Type B pancreatic cell (in vitro differentiated cells): ENCODE measurements at places on chromosomes 6 and 20. TPM values are rescaled to one million over a fixed set of nuclear protein-coding genes. Genes with fewer than 3 reads are reported as not detected.

TSBP1 gene
- not detected in 2 replicates for total RNA-seq

GRCh38 chr6:136717716-136717990 lies 74.6 kb downstream of the MAP3K5 start:
- no peak for DNase-seq
- no peak overlapping the region for H3K27ac ChIP-seq
- no peak overlapping the region for H3K4me3 ChIP-seq
- H3K4me1 ChIP-seq = peaks cover 12% of the 10 kb centered on the region
- no peaks in the 10 kb centered on the region for H3K27me3 ChIP-seq
- H3K36me3 ChIP-seq = peaks cover 3% of the 10 kb centered on the region

- peaks cover 13% of the 10 kb centered on the region for H3K4me1 ChIP-seq
- H3K4me3 ChIP-seq = no peak overlapping the region
- H3K36me3 ChIP-seq = no peaks in the 10 kb centered on the region
- H3K27ac ChIP-seq = no peak overlapping the region
- no peak for DNase-seq
- H3K27me3 ChIP-seq = no peaks in the 10 kb centered on the region
These were observed 13.3 kb upstream of the PRIM2 start for GRCh38 chr6:57303931-57304681.

DNA sequence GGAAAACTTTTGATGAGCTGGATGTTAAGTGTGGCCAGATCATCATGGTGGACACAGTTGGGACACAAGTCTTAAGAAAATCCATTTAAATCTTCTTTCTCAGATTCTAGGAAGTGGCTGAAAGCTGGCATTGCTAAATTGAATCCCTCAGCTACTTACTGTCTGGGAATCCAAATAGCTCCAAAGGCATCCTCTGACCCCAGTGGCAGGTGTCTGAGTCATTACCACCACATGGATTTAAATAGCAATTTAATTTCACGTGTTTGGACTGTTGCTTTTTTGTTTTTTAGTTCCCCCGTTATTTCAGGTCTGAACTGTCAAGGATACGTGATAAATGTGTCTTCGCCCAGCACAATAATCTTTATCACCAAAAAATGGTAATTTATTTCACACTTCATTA lies 33.2 kb upstream of the HDGFL1 start:
- H3K36me3 ChIP-seq = no peaks in the 10 kb centered on the region
- H3K27me3 ChIP-seq = no peaks in the 10 kb centered on the region
- no peak overlapping the region for H3K4me3 ChIP-seq
- DNase-seq = no peak

DNA sequence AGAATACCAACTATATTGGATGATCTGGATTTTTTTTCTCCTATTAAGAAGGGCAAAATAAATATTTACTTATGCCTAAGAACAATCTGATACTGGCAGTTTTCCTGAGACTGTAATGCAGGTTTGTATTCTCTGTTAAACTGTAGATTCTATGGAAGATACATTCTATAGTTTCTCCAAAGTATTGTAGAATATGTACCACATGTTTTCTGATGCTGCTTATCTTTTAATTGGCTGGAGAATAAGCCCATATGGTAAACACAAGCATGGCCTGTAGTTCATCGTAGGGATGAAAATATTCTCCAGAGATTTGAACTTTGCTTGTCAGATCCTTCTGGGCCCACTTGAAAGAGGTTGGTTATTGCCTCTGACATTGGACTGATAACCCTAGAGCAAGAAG lies 99.1 kb downstream of the CENPW start:
- peaks cover 3% of the 10 kb centered on the region for H3K36me3 ChIP-seq
- no peak overlapping the region for H3K27ac ChIP-seq
- DNase-seq = no peak
- no peaks in the 10 kb centered on the region for H3K27me3 ChIP-seq
- H3K4me1 ChIP-seq = no peaks in the 10 kb centered on the region
- no peak overlapping the region for H3K4me3 ChIP-seq

DNA sequence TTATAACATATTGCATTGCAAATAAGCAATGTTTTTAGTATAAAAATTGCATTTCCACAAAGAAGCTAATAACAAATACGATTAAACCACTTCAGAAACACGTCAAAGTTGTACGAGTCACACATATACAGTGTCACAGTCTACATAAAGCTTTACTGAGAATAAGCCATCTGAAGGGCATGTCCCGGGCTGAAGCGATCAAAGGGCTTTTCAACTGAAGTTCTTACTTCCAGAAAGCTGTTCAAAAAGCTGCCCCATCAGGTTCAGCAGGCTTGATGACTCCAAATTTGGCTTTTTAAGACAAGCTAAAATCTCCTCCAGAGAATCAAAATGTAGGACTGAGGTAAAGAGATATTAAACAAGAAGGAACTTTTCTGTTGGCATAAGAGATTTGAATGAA lies 37.5 kb upstream of the HAO1 start:
- H3K4me1 ChIP-seq = peaks cover 5% of the 10 kb centered on the region
- DNase-seq = no peak
- no peak overlapping the region for H3K27ac ChIP-seq
- H3K36me3 ChIP-seq = peaks cover 13% of the 10 kb centered on the region

DNA sequence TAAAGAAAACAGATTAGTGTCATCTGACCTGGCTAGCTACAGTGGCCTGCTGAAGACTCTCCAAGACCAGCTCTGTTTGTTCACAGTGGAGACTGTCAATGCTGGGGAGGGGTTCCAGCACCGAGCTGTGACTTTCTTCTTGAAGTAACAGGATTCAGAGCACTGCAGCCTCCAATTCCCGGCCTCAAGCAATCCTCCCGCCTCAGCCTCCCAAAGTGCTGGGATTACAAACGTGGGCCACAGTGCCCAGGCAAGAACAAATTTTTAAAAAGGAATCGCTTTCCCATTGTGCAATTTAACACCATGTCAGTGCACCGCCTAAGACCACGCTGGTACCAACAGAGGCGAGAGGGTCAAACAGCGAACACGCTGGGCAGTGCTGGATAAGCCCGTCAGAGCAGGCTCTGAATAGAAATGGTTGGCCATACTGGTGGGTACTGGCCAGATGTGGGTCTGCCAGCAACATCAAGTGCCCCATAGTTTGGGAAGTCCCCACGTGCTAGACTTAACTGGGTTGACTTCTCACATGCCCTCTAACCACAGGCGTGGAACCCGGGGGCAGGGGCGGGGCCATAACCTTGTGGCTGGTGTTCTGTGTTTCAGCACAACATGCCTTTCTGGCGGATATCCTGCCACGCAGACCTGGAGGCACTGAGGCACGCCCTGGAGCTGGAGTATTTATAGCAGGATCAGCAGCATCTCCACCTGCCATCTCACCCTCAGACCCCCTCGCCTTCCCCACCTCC lies 168.9 kb downstream of the ZMYND8 start:
- H3K36me3 ChIP-seq = no peaks in the 10 kb centered on the region
- no peak overlapping the region for H3K4me3 ChIP-seq
- H3K27me3 ChIP-seq = no peaks in the 10 kb centered on the region
- DNase-seq = no peak
- H3K27ac ChIP-seq = no peak overlapping the region
- H3K4me1 ChIP-seq = peaks cover 9% of the 10 kb centered on the region

GRCh38 chr6:73893696-73894095 lies 197.7 kb downstream of the CD109 start:
- no peaks in the 10 kb centered on the region for H3K4me1 ChIP-seq
- H3K27ac ChIP-seq = no peak overlapping the region
- no peak for DNase-seq
- H3K27me3 ChIP-seq = no peaks in the 10 kb centered on the region
- no peaks in the 10 kb centered on the region for H3K36me3 ChIP-seq
- no peak overlapping the region for H3K4me3 ChIP-seq

DNA sequence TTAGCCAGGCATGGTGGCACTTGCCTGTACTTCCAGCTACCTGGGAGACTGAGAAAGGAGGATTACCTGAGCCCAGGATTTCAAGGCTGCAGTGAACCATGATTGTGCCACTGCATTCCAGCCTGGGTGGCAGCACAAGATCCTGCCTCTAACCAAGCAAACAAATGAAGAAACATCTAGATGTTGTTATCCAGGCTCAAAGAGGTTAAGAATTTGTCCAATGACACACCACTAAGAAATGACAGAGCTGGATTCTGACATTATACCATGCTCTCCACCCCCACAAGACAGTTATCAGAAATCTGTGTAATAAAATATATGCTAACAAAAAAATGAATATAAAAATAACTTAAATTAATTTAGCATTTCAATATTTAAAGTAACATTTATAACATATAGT lies 925.5 kb upstream of the SLC35B3 start:
- no peaks in the 10 kb centered on the region for H3K36me3 ChIP-seq
- no peaks in the 10 kb centered on the region for H3K27me3 ChIP-seq
- no peak overlapping the region for H3K27ac ChIP-seq
- H3K4me1 ChIP-seq = no peaks in the 10 kb centered on the region

CALHM5 gene
- 0.10 and 0.46 TPM in 2 replicates for total RNA-seq

- H3K27me3 ChIP-seq = peaks cover 14% of the 10 kb centered on the region
- H3K27ac ChIP-seq = peak overlapping the region; percentile 29
- peaks cover 27% of the 10 kb centered on the region for H3K4me1 ChIP-seq
- no peaks in the 10 kb centered on the region for H3K36me3 ChIP-seq
- H3K4me3 ChIP-seq = no peak overlapping the region
These were observed 134.2 kb upstream of the IFNGR1 start for GRCh38 chr6:137353346-137353745.

GRCh38 chr20:25256226-25256859 lies 8.5 kb downstream of the PYGB start:
- no peak overlapping the region for H3K4me3 ChIP-seq
- DNase-seq = no peak
- no peak overlapping the region for H3K27ac ChIP-seq

SEL1L2 gene
- not detected in 2 replicates for total RNA-seq

GRCh38 chr6:44051515-44051914 lies 75.7 kb downstream of the MRPL14 start:
- H3K36me3 ChIP-seq = no peaks in the 10 kb centered on the region
- peaks cover 41% of the 10 kb centered on the region for H3K4me1 ChIP-seq
- H3K27me3 ChIP-seq = no peaks in the 10 kb centered on the region
- no peak overlapping the region for H3K4me3 ChIP-seq
- H3K27ac ChIP-seq = no peak overlapping the region

GRCh38 chr6:2542101-2542857 lies 208.4 kb downstream of the MYLK4 start:
- H3K36me3 ChIP-seq = no peaks in the 10 kb centered on the region
- peak overlapping the region; percentile 79 for H3K27ac ChIP-seq
- no peak for DNase-seq
- H3K4me3 ChIP-seq = peak overlapping the region; percentile 39
- H3K4me1 ChIP-seq = peaks cover 14% of the 10 kb centered on the region
- H3K27me3 ChIP-seq = peaks cover 4% of the 10 kb centered on the region

DNA sequence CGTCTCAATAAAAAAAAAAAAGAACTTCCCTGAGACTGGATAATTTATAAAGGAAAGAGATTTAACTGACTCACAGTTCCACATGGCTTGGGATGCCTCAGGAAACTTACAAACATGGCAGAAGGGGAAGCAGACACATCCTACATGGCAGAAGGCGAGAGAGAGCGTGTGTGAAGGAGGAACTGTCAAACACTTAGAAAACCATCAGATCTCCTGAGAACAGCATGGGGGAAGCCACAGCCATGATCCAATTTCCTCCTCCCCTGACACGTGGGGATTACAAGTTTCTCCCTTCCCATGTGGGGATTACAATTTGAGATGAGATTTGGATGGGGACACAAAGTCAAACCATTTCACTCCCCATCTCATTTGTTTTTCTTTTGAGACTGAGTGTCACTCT lies 46.6 kb upstream of the TFAP2C start:
- H3K36me3 ChIP-seq = no peaks in the 10 kb centered on the region
- H3K4me3 ChIP-seq = no peak overlapping the region
- H3K4me1 ChIP-seq = no peaks in the 10 kb centered on the region
- DNase-seq = no peak
- H3K27ac ChIP-seq = peak overlapping the region; percentile 38

CLDN20 gene
- total RNA-seq = not detected in 2 replicates

GRCh38 chr6:71034563-71035345 lies 77.9 kb upstream of the B3GAT2 start:
- DNase-seq = no peak
- peaks cover 11% of the 10 kb centered on the region for H3K4me1 ChIP-seq
- no peak overlapping the region for H3K27ac ChIP-seq
- H3K36me3 ChIP-seq = no peaks in the 10 kb centered on the region
- no peak overlapping the region for H3K4me3 ChIP-seq

EEF1A1 gene
- 12,371 and 13,155 TPM in 2 replicates for total RNA-seq

DNA sequence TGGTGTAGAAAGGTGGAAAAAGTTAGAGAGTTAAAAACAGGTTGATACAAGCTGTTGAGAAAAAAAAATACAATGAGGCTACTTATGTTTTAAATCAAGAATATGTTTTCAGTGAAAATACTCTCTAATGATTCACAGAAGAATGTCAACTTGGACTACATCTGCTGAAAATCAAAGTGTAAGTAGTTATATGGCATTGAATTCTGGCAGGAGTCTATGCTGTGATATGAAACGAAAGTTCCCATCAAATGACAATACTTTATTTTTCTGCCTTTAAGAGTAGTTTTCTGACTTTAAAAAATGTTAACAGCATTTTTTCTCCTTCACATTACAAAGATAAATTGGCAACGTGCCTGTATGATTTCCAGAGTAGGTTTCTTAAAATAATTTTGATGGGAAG lies 158.3 kb downstream of the EYA4 start:
- H3K4me1 ChIP-seq = peaks cover 33% of the 10 kb centered on the region
- H3K27ac ChIP-seq = no peak overlapping the region
- peaks cover 5% of the 10 kb centered on the region for H3K36me3 ChIP-seq
- H3K27me3 ChIP-seq = peaks cover 8% of the 10 kb centered on the region

HS3ST5 gene
- 3.6 and 5.5 TPM in 2 replicates for total RNA-seq

GRCh38 chr20:4081421-4081820 lies 66.1 kb upstream of the RNF24 start:
- H3K27ac ChIP-seq = no peak overlapping the region
- H3K27me3 ChIP-seq = peaks cover 10% of the 10 kb centered on the region
- H3K36me3 ChIP-seq = peaks cover 3% of the 10 kb centered on the region
- DNase-seq = no peak

RIMS4 gene
- 3.6 and 7.5 TPM in 2 replicates for total RNA-seq

DNA sequence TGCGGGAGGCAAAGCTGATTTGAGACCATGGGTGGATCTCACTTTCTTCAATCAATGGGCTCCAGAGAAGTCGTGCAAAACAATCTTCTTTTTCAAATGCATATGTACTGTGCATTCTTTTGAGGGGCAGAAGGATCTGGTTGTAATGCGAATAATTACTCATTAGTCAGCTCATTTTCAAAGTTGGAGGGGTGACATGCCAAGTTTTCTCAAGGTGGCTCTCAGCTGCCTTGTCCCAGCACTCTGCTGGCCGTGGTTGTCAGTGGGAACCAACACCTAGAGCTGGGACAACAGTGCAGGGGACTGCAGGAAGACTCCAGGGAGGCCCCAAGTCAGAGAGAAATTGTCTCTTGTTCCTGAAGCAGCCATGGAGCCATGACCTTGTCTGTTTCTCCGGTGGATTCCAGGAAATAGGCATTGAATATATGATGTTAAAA lies 25.3 kb downstream of the MYT1 start:
- H3K27me3 ChIP-seq = peaks cover 25% of the 10 kb centered on the region
- H3K4me3 ChIP-seq = peak overlapping the region; percentile 46
- peaks cover 12% of the 10 kb centered on the region for H3K4me1 ChIP-seq
- no peaks in the 10 kb centered on the region for H3K36me3 ChIP-seq
- H3K27ac ChIP-seq = peak overlapping the region; percentile 78
- DNase-seq = no peak
